ENCODE measurements at places on chromosomes 1 and 21. TPM values are rescaled to one million over a fixed set of nuclear protein-coding genes. Genes with fewer than 3 reads are reported as not detected.

DNA sequence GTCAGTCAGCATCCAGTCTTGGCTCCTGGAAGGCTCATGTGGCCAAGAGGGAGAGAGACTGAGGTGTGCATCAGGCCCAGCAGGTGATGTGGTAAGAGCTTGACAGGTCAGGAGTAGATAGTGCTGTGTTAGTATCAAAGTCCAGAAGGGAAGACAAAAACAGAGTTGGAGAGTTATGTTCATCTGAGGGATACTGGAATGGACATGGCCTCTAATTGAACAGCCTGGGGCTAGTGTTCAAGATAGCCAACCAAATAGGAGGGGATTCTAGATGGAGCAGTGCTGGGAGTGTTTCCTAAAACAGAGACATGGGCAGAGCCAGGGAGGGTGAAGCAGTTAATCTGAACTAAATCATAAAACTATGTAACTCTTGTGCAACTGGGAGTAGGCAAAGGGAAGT lies 120.7 kb upstream of the MARK1 start:
- DNase-seq = no peak

The CCDC185 gene
- total RNA-seq = 0.34 TPM

- DNase-seq = no peak
These were observed 20.7 kb downstream of the BACE2 start for GRCh38 chr21:41188486-41189149.

The DONSON gene
- 4.2 TPM for total RNA-seq

The MMEL1 gene
- total RNA-seq = 1.5 TPM

The CD52 gene
- 5.7 TPM for total RNA-seq

The CFAP74 gene
- total RNA-seq = not detected

The UMODL1 gene
- not detected for total RNA-seq

DNA sequence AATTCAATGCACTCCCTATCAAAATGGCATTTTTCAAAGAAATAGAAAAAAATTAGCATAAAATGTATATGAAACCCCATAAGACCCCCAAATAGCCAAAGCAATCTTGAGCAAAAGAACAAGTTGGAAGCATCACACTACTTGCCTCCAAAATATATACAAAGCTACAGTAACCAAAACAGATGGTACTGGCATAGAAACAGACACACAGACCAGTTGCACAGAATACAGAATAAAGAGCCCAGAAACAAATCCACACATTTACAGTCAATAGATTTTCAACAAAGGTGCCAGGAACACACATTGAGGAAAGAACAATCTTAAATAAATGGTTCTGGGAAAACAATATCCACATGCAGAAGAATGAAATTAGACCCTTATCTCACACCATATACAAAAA lies 350.8 kb downstream of the DSCAM start:
- DNase-seq = no peak

The SGIP1 gene
- 7.3 TPM for total RNA-seq

GRCh38 chr1:93775224-93775623 lies 93.6 kb upstream of the BCAR3 start:
- DNase-seq = no peak

- peak; percentile 80 for DNase-seq
These were observed 55.0 kb downstream of the ADARB1 start for GRCh38 chr21:45129189-45129923.

GRCh38 chr1:203776636-203777035 lies 11.7 kb downstream of the LAX1 start:
- DNase-seq = no peak

- DNase-seq = no peak
These were observed 10.3 kb upstream of the TTF2 start for GRCh38 chr1:117049857-117050256.

DNA sequence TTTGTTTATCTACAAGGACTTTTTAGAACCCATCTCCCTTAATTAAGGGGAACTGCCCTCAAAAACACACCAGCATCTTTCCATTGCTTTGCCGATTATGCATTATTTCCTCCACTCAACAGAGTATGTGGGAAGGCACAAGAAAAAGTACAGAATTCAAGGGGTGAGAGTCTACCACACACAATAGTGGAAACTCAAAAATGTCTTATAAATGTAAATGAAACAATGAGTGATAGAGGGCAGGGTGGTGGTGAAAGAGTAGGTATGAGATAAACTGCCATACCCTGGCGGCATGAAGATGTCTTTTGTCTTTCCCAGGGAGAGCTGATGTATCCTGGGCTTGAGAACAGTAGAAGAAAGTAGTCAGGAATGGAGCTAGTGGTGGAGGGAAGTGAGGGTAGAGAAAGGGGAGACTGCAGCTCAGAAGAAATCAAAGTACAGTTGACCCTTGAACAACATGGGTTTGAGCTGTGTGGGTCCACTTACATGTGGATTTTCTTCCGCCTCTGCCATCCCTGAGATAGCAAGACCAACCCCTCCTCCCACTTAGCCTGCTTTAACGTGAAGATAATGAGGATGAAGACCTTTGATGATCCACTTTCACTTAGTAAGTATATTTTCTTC lies 24.4 kb downstream of the CD58 start:
- no peak for DNase-seq

- DNase-seq = peak; percentile 61
These were observed 45.0 kb upstream of the ADARB1 start for GRCh38 chr21:45029298-45029947.

The SAMD13 gene
- 1.3 TPM for total RNA-seq

The MACO1 gene
- total RNA-seq = 17.1 TPM

- DNase-seq = no peak
These were observed 12.3 kb upstream of the NPHP4 start for GRCh38 chr1:6004412-6005123.

- DNase-seq = no peak
These were observed 52.9 kb downstream of the ACBD3 start for GRCh38 chr1:226133504-226134123.

DNA sequence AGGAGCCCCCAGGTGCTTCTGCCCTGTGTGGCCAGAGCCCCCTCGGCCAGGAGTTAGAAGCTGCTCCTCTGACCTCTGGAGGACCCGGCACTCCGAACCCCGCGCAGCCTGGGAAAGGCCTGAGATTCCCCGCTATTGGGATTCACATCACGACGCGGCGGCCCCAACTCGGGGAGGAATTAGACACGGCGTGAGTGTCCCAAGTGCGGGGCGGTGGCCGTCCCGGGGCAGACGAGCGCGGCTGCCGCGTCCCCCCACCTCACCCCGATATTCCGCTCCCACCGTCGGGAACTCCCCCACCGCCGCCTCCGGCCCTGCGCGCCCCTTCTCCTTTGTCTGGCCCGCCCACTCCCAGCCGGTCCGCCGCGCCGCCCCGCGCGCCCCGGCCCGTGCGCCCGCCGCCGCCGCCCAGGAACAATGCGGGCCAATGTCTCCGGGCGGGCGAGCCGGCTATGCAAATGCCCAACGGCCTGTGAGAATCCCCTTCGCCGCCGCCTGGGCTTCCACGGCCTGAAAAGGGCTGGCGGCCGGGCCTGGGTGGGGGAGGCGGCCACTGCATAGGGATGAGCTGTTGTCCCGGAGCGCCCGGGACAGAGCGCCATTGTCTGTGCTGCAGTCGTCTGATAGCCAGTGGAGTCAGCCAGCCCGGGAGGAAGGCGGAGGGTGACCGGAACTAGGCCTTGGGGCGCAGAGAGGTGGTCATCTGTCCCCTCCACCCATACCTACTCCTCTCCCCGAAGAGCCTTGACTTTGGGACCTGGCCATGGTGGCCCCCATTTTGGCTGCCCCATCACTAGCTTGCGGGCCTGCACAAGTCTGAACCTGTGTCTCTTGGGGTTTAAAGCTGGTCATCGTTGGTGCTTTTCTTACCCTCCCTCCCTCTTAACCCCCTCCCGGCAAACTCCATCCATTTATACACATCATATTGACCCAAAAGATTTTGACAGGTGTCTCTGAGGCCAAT lies 19.4 kb downstream of the RHBG start:
- no peak for DNase-seq

GRCh38 chr1:179166663-179167417 lies 62.6 kb downstream of the ABL2 start:
- DNase-seq = no peak

The CITED4 gene
- 19.9 TPM for total RNA-seq

GRCh38 chr21:33403128-33403785 lies at the start of gene IFNGR2:
Gene IFNGR2 (plus strand): TSS chr21:33403413. CDS start chr21:33403544, 131 bp downstream.
- peak; percentile 84 for DNase-seq

- DNase-seq = peak; percentile 96
These were observed at the start of gene STMN1 for GRCh38 chr1:25905680-25906643. Gene STMN1 (minus strand): TSS chr1:25906419. CDS start chr1:25904676, 1,743 bp downstream.

All from right cardiac atrium (tissue), 5 donors.